NCI-H1048 (cell line): ENCODE measurements at places on chromosomes 3 and 15.

DNA sequence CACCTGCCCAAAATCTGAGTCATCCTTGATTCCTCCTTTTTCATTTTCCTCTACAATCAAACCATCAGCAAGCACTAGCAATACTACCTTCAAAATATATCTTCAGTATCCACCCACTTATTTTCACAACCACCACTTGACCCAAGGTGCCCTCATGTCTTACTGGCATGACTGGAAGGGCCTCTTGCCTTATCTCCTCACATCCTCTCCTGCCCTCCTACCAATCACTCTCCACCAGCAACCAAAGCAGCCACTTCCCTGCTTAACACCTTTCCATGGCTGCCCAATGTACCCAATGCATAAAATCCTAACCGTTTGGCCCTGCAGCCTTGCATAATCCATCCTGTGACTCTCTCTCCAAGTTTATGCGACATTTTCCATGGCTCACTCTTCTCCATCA is 76.0 kb downstream of the MTHFS start:
- DNase-seq, result no peak

DNA sequence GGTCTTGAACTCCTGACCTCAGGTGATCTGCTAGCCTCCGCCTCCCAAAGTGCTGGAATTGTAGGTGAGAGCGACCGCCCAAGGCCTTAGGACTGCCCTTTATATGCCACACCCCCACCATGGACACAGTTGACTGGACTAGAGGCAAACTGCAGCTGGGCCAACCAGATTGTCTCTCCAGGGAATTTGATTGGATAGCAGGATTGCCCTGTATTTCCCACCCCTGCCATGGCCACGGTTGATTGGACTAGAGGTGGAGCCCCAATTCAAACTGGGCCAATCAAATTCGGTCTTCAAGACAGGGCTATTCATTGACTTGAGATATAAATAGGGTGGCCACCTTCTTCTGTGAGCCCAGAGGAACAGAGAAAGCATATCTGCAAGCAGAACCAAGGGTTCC is 6.9 kb upstream of the CLPX start:
- DNase-seq, result no peak

- DNase-seq, result no peak
These were observed 65.2 kb downstream of the RARB start for GRCh38 chr3:25493246-25493645.

DNA sequence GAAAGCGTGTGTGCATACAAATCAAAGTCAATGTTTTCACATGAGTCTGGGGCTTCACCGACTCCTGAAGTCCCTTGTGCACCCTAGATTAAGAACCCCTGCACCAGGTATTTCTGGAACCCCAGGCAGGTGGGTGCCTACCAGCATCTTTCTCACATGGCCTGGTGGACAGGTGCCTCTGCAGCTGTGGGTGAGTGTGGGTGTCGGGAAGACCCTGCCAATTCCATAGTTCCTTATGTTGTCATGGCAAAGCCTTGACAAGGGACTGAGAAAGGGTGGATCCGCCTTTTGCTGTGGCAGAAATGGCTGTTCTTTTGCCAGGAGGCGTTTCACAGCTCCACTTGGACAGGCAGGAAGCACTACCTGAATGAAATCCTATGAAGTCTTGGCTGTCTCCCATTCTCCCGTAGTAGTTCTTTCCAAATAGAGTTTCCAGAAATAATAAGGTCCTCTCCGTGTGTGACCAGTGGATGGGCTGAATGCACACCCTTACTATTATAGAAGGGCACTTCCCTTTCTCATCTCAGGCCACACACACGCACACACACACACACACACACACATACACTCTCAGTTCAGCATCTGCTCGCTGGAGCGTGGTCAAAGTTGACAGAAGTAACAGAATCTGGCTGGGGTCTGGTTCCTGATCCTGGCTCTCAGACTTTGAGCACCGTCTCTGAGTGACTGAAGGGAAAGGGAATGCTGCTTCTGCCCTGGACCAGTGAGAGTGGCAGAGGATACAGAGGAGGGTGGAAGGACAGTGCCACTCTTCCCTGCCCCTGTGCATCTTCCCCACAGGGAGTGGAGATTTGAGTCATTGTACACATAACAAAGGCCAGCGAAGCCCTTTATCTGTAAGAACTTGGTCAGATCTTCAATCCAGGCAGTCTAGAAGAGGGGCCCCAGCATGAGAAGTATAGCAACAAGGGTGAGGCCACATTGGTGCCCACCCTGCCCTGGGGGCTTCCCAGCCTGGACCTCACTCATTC is 38.7 kb downstream of the PDIA5 start:
- DNase-seq, result no peak

- DNase-seq, result no peak
These were observed 29.0 kb upstream of the TIMP4 start for GRCh38 chr3:12187448-12188327.

GRCh38 chr3:152071924-152072323 is 196.8 kb upstream of the MBNL1 start:
- DNase-seq, result no peak
